HT1080 (cell line): ENCODE measurements at places on chromosomes 13 and 19.

DNA sequence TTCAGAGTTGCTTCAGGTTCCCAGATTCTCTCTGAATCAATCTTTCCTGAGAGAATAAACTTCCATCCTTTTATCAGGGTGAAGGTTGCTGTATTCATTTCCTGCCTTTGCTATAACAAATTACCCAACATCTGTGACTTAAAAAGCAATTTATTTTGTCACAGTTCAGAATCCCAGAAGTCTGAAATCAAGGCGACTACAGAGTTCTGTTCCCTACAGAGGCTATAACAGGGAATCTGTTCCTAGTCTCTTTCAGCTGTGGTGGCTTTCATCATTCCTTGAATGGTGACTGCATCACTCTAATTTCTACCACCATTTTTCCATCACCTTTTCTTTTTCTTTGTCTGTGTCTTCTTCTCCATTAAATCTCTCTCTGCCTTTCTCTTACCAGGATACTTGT lies 459.3 kb upstream of the PRR20A start:
- DNase-seq: no peak

- DNase-seq: no peak
Measured at GRCh38 chr13:29137016-29137415, 316.9 kb downstream of the MTUS2 start.

- no peak for DNase-seq
Measured at GRCh38 chr13:40792284-40793051, 3.1 kb downstream of the SLC25A15 start.

DNA sequence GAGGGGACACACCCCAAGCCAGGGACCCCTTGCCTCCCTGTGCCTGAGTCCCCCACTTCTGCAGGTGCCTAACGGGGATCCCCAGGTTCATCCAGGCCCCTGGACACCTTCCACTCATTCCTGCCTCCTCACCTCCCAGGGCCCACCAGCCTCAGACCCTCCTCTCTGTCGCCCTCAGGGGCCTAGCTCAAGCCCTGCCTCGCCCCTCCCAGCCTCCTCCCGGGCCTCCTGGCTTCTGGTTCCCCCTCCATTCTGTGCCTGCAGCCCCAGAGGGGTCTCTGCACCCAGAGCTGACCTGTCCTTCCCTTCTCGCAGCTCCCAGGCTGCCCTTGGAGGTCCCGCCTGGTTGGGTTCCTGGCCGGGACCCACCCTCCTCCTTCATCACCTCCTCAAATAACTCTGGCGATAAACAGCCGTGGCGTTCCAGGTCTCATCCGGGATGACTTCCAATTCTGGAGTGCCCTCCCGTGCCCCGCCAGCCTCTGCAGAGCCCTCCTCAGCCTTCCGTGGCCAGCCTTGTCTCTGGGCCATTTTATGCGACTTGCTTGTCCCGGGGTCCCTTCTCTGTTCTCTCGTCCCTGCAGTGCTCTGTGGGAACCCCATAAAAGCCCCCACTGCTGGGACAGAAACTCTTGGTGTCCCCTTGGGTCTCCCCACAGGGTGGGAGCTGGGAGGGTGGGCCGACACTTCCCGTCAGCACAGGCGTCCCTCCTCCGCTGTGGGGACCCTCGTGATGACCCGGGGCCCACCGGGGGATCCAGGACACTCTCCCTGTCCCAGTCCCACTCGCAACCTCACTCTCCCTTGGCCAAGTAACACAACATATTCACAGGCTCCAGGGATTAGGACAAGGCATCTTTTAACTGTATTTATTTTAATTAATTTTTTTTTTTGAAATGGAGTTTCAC lies 9.2 kb downstream of the JOSD2 start:
- DNase-seq: no peak

DNA sequence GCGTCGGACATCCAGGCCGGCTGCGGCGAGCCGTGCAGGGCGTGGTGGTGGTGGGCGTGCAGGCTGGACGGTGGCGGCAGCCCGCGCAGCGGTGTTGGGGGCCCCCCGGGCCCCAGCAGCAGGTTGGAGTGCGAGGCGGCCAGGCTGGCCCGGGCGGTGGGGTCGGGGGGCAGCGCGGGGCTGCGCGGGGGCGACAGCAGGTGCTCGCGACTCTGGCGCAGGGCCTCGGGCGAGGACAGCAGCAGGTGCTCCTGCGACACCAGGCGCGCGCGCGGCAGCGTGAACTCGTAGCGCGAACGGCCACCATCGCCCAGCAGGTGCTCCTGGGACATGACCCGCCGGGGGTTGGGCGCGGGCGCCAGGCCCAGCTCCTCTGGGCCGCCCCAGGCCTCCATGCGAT lies 9.8 kb downstream of the SHISA7 start:
- no peak for DNase-seq

GRCh38 chr13:46317120-46317519 lies 69.9 kb downstream of the RUBCNL start:
- no peak for DNase-seq
